ENCODE measurements at places on chromosomes 3 and 15.

DNA sequence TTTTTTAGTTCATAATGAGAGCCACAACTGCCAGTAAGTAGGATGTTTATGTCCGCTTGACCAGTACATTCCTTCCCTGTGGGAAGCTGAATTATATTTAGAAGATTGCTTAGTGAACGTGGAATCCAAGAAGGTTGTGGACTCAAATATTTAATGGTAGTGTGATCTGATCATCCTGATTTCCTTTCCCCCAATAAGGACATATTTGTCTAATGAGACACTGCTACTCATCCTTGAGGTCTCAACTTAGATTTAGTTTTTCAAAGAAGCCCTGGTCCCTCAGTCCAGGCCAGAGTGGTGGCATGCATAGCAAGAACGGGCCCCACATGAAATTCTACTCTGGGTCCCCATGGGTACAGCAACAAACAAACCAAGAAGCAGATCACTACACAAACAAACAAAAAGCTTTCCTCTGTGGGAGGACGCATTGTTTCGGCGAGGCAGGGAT is 60.8 kb downstream of the USP13 start:
- DNase-seq = no peak

GRCh38 chr3:104672331-104672730 is 694.4 kb upstream of the ALCAM start:
- DNase-seq = no peak

- no peak for DNase-seq
These were observed 32.1 kb upstream of the AP4E1 start for GRCh38 chr15:50876260-50876988.

- DNase-seq = no peak
These were observed 147.5 kb downstream of the AKAP13 start for GRCh38 chr15:85527895-85528294.

GRCh38 chr15:82768414-82769054 is 37.3 kb downstream of the FSD2 start:
- DNase-seq = no peak

- DNase-seq = no peak
These were observed 18.2 kb upstream of the AMOTL2 start for GRCh38 chr3:134392336-134392983.

DNA sequence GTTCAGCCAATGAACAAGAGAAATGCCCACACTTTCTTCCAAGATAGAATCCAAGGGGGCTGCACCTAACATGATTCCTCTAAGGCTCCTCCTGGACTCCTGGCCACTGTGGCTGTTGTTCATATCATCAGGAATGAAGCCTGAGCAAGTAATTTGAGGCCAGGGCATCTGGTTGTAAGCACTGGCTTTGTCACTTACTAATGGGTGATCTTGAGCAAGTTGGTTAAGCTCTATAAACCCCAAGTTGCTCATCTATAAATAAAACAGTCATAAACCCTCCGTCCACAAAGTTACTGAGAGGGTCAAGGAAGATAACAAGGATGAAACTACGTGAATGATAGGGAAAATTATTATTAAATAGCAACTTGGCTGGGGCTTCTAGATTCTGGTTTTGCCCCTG is 58.3 kb downstream of the CDC25A start:
- no peak for DNase-seq

DNA sequence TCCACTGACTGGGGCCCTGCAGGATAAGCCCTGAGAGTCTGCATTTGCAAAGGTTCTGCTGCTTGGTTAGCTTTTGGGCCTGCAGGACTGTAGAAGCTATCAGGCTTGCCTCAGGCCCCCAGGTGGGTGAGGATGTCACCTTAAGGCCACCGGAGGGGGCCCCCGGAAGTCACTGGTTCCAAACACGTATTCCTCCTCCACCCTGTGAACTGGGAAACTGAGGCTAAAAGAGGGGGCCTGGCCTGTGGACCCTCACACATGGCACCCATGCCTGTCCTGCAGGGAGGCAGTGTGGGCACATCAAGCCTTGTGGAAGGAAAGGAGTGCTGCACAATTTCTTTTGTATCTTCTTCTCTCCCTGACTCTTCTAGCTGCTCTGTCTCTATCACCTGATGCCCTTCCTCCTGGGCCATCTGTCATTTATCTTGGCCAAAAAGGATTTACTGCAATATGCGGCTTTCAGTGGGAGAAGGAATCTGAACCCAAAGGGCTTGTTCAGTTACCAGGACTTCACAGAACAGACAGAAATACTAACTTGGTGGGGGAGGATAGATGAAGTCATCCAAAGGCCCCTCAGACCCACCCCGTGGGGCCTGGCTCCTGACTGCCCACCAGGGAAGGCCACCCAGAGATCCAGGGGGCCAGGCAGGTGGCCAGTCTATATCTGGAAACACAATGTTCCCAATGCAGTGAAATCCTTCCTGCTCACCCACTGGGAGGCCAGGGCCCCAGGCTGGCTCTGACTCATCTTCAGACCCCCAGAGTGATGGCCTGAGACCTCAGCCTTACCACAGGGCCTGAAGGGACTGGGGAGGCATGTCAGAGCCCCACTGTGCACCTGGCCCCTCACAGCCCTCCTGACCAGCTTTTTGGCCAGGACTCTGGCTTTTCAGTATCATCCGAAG is 18.3 kb downstream of the UBAP1L start:
- no peak for DNase-seq

- DNase-seq = no peak
These were observed 645.5 kb downstream of the RBMS3 start for GRCh38 chr3:29926378-29926777.

GRCh38 chr3:29576181-29576580 is 295.3 kb downstream of the RBMS3 start:
- no peak for DNase-seq

- DNase-seq = no peak
These were observed 28.8 kb upstream of the TRIM59 start for GRCh38 chr3:160478338-160478737.

DNA sequence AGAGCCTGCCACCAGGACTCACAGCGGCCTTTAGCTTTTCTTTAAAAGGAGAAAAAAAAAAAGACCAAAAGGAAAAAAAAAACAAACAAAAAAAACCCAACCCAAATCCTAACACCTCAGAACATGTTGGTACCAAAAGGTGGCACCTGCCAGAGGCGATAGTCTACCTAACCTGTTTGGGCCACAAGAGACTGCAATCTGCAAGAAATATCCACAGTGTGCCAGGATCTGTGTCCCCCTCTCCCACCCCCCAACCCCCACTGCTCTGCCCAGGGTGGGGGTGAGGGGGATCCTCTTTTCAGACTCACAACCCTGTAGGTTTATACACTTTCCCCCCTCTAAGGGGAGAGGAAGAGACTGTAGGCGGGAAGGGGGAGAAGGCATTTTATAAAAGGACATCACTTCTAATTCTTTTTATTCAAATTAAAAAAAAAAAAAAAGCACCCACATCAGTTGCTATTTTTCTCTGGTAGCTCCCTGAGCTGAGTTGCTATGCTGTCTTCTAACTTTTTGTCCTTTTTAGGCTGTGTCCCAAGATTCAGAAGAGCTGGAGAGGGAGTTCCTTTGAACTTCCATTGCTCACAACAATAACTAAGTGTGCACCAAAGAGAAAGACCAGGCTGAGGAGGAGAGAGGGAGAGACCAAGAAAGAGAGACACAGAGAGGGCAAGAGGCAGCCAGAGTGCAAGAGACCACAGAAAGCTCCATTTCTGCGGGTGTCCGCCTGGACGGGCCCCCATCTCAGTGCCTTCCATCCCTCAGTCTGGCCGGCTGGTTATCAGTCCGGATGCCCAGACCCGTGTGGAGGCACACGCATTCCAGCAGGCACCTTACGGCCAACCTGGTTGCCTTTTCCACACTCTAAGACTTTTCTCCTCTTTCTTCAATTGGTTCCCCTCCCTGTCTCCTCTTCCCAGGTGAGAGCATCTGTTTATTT is 48.9 kb downstream of the TLE3 start:
- no peak for DNase-seq

DNA sequence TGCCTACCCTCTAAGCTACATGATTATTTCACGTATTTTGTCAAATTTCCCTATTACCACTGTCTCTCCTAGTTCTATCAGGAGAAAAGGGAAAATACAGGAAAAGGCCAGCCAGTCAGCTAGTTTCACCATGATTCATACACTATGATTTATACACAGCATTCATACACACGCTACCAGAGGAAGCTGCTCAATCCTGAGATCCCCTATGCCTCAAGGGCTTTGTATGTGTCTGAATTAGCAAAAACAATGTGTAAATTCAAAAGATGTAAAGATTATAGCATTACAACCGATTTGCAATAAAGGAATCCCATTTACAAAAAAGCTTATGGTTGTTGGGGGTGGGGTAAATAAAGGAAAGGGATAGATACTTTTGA is 3.1 kb upstream of the ACKR4 start:
- DNase-seq = no peak

DNA sequence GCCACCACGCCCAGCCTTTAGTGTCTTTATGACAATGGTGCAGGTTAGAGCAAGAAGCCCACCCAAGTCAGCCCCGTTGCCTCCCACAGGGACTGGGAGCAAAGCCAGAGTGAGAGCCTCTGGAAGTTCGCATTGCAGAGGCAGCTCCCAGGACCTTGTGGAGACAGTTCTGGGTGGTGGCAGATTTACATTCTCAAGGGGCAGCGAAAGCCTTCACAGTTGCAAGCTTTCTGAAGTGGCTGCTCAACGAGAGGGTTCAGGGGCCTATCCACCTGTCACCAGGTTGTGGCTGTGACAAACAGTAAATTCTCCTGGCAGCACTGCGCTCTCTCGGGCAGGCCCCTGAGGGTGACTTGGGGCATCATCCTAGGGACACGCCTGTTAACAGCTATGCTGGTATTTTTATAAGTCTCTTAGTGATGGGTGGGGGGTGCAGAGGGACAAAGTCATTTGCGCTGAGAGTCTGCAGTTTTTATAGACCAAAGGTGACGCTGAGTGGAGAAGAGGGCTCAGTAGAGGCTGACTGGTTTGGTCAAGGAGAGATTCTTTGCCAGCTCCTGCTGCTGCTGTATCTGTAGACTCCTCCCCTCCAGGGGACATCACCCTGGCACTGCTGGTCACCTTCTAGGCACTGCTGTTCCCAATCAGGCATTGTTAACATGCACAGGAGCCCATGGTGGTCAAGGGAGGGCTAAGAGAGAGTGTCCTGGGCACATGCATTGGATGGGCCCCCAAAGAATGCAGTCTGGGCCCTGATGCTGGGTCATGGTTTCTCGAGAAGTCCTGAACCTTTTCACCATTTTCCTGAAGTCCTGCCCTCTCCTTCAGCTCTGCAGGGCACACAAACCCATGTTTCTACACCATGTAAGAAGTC is 57.5 kb upstream of the KLF13 start:
- DNase-seq = no peak

- DNase-seq = no peak
These were observed 13.7 kb upstream of the SHF start for GRCh38 chr15:45201557-45201859.

GRCh38 chr15:40333922-40334492 is 6.7 kb downstream of the CCDC9B start:
- no peak for DNase-seq

Data from activated T-helper 1 cell treated with anti-CD3 and anti-CD28 coated beads, Interleukin-2, amount 50 U/mL, for 16 hours (primary cell).